ENCODE measurements at places on chromosomes 16 and 17.

DNA sequence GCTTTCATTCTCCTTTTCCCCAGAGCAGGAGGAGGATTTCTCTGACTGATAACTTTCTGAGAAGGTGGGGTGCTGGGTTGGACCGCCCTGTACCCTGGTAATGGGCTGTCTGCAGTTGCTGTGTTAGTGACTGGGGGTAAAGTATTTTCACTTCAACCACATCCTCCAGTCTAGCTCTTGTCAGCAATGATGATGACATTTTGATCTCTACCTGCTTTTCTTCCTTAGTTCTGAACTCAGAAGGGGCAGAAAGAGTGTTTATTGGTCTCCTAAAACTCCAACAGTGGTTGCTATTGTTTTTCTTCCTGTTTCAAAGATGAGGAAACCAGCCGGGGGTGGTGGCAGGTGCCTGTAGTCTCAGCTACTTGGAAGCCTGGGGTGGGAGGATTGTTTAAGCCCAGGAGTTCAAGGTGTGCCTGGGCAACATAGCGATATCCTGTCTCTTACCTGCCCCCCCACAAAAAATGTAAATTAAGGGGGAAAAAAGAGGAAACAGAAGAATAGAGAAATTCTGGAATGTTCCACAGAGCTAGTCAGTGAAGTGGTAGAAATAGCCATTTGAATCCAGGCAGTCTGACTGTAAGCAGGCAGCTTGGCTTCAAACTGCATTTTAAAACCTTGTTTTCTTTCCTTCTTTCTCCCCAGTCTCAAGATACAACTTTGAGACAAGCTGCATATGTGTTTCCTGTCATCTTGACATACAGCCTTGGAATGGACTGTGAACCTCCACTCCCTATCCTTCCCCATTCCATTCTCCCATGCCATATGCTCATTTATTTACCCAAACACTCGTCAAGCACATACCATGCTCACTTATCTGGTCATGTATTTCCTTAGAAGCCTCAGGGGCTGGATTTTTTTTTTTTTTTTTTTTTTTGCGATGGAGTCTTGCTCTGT is 3.3 kb upstream of the N4BP1 start:
- DNase-seq, result no peak

DNA sequence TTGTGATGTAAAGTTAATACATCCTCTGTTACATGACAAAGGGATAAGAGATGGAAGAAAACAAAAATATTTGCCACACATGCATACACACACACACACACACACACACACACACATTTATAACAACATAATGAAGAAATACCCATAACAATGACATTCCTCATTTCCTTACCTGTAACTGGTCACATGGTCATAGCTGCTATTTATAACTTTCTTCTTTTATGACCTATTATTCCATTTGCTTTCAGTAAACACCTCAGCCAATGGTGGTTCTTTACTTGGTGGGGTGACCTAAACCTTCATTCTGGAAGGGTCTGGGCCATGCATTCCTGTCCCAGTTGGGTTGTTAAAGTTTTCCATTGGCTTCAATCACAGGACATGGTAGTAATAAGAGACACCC is 5.3 kb downstream of the MT2A start:
- no peak for DNase-seq

DNA sequence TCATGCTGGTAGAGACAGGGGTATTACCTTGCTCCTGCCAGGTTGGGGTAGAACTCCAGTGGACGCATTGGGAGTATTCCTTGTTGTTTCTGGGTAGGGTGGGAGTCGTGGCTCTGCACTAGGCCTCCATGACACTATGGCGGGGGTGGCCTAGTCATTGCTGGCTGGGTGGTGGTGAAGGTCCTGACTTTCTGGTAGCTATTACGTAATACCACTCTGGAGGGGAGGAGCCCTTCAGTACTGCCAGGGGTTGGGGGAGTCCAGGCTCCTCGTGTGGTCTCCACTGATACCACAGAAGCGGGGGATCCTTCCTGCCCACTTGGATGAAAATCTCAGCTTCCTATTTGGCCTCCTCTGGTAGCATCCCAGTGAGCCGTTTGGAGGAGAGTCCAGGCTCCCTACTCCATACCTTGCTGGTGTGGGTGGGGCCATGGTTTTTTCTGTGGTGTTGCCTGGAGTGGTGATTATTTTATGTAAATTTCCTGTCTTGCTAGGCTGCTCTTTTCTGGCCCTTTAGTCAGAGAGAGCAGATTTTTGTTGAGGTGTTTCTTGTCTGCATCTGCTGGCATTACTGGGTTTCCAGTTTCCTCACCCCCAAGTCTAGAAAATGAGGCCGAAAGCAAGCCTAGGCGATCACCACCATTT is 65.8 kb upstream of the GNG13 start:
- no peak for DNase-seq

GRCh38 chr17:72122010-72122764 is 1.4 kb downstream of the SOX9 start:
- DNase-seq, result no peak

DNA sequence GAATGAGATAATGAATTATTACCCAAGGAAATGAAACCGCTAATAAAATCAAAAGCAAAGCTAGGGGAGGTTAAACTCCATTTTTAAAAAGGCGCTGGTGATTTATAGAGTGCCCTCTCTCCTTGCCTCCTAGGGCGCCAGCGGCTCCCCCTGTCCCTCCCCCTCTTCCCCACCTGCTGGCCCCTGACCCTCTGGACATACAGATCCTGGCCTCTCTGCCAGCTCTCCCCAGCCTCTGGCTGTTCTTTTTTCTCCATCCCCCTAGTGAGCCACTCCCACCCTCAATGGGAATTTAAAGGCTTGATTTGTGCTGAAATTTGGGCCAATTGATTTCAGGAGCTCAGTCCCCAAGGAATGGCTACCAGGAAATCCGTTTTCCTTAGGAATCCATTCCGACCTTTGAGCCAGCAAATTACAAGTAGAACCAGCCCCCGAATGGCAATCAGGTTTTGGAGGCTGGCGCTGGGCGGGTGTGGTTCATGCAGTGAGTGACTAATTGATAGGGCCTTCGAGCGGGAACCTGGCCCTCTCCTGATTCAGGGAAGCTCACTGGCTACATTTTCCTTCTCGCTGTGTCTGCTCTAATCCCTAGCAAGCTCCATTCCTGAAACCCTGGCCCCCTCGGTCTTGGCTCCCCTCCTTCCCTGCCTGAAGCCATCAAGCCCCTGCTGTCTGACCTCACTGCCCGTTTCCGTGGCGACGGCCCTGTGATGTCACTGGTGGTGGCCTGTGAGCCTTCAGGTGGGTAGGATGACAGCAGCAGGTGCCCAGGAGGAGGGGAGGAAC is 141.9 kb upstream of the SDK2 start:
- DNase-seq, result no peak

DNA sequence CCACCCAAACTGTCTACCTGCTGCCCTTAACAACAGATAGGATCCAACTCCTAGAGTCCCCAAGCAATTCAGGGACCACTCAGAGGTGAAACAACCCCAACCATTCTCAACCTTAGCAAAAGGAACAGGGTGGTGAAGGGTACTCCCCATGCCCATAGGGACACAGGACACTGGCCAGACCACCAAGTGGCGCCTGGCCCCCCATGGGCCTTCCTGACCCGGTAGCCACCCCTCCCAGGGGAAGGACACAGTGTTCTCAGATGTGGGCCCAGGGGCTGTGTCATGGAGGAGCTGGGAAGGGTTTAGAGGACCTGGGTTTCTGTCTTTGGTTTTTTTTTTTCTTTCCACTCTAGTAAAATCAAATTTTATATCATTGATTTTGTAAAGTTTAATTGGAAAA is 9.7 kb upstream of the SLC25A39 start:
- DNase-seq, result no peak

DNA sequence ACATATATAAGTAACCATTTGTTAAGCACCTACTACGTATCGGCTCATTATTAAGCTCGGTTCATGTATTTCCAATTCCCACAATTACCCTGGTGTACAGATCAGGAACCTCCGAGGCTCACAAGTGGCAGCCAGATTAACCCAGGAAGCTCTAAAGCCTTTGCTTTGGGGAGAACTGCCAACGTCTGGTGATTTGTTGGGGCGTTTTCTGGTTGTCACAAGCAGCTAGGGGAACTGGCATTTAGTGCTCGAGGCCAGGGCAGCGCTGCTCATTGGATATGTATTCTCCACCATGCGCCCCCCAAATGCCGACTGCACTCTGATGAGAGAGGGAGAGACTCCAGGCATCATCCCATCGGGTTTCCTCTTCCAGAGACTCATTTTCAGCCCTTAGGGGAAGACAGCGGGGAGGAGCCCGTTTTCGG is 541 bp downstream of the ZNF18 start:
- DNase-seq, result no peak

GRCh38 chr17:6603744-6604325 is 36.7 kb downstream of the KIAA0753 start:
- no peak for DNase-seq

- DNase-seq, result no peak
Observed at GRCh38 chr16:48008011-48008525, 147.7 kb downstream of the ABCC12 start.

DNA sequence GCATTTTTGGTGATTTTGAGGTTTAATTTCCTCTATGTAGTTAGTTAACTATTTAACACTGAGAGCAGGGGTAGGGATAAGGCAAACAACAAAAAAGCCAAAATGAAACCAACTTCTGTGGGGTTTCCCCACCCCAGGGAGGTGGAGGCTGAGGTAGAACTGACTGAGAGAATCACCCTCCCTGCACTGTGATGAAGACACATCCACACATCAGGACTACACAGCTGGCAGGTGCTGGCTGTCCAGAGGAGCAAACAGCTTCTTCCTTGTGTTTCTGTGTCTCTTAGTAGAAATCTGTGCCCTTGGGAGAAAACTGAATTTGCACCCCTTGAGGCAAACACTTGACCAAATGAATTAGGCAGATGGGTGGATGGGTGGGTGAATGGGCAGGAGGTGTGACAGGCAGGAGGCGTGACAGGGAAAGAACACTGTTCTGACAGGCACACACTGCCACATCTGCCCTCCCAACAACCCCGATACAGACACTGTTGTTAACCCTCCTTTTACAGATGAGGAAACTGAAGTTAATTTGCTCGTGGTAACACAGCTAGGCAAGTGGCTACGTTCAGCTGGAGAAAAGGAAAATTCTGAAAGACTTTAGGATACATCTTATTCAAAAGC is 62.9 kb upstream of the AMZ2 start:
- DNase-seq, result no peak

- no peak for DNase-seq
Observed at GRCh38 chr16:79750311-79750710, 149.8 kb upstream of the MAF start.

- DNase-seq, result no peak
Observed at GRCh38 chr16:72836181-72836580, 211.7 kb downstream of the ZFHX3 start.

DNA sequence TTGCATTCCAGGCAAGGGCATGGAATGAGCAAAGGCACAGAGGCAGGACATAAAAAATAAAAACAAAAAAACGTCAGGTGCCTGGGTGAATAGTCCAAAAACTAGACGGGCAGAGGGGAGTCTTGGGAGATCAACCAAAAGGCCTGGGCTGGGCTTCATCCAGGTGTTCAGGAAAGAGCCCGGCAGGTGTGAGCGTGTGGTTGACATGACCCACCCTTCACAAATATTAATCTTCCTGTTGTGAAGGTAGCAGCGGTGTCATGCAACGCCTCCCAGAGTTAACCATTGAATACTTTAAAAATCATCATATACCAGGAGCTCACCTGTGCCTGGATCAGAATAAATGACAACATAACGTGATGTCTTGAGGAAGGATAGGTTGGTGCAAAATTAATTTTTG is 90.6 kb downstream of the USP22 start:
- no peak for DNase-seq

GRCh38 chr16:14405611-14406537 is 224.2 kb downstream of the PARN start:
- peak; percentile 62 for DNase-seq

DNA sequence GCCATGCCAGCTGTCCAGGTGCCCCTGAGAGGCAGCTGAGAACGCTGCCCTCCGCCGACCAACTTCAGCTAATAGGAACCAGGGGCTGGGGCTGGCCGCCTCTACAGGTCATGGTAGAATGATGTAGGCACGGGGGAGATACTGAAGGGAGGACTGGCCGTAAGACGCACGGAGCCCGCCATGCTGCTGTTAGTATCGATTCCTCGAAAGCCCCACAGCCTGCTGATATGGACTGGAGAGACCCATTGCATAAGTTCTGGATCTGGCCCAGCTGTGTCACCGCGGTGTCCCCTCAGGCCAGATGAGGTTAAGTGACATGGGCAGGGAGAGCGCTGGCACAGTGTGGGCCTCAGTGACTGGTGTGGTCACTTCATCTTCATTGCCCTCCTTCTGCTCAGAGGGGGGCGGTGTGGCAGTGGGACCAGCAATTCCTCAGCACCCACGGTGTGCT is 75.6 kb downstream of the AMFR start:
- peak; percentile 60 for DNase-seq

Measured in tibial artery (tissue), 4 donors.